ENCODE measurements at places on chromosomes 2 and 18.

GRCh38 chr2:176158186-176158591 is 1.1 kb downstream of the HOXD3 start:
- no peak for DNase-seq

DNA sequence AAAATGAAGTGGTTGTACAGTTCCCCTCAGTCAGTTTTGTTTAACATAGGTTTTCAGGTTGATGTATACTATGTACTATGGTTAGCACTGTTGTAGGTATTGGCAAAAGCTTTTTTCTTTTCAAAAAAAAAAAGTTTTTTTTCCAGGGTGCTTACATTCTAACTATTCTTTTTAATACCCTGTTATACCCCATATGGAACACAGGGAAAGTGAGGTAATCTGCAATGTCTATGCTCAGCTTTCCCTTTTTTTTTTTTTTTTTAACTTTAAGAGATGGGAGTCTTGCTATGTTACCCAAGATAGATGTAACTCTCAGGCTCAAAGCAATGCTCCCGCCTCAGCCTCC is 590 bp upstream of the CCDC138 start:
- DNase-seq: no peak

DNA sequence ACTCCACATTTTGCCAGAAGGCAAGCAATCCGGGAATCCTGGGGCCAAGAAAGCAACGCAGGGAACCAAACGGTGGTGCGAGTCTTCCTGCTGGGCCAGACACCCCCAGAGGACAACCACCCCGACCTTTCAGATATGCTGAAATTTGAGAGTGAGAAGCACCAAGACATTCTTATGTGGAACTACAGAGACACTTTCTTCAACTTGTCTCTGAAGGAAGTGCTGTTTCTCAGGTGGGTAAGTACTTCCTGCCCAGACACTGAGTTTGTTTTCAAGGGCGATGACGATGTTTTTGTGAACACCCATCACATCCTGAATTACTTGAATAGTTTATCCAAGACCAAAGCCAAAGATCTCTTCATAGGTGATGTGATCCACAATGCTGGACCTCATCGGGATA is 26.8 kb downstream of the B3GNT2 start:
- DNase-seq: no peak

- DNase-seq: peak; percentile 2
Observed at GRCh38 chr2:96505231-96505889, at the start of gene NEURL3. Gene NEURL3, minus strand, starts transcription at chr2:96505357. Its CDS starts 71 bp downstream, at chr2:96505286.

DNA sequence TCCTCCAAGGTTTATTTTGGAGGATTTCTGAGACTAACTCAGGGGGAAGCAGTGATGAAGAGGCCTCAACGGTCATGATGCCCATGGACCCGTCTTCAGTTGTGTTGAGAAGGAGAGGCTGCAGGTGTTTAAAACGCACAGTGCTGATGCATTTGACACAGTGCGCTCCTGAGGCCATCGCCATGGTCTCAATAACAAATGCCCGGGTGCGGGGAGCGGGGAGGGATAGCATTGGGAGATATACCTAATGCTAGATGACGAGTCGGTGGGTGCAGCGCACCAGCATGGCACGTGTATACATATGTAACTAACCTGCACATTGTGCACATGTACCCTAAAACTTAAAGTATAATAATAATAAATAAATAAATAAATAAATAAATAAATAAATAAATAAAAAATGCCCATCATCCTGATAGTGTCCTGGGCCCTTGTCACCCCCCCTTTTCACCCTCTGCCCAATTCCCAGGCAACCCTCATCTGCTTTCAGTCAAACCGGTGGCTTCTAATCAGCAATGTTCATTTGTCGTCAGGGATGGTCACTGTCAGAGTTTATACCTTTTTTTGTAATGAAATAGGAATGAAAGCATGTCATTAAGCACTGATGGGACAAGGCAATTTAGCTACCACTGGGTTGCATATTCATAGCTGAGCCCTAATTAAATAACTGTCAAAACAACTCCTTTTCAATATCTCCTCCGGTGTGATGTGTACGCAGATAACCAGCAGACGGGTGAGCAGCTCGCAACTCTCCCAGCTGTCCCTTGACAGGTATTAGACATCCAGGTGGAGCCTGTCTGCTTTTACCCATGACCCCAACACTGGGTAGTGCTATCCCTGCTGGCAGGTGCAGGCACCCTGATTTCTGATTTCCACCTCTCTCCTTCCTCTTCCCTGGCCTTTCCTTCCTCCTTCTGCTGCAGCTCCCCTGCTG is 95.9 kb downstream of the KCNF1 start:
- no peak for DNase-seq

GRCh38 chr18:10514082-10514481 is 11.7 kb upstream of the NAPG start:
- peak; percentile 81 for DNase-seq

GRCh38 chr2:209834767-209835166 is 63.1 kb downstream of the UNC80 start:
- no peak for DNase-seq
